ENCODE measurements at places on chromosomes 11 and 22.
A peak's percentile ranks its signal among the peaks of the same experiment; 100 is the strongest.

DNA sequence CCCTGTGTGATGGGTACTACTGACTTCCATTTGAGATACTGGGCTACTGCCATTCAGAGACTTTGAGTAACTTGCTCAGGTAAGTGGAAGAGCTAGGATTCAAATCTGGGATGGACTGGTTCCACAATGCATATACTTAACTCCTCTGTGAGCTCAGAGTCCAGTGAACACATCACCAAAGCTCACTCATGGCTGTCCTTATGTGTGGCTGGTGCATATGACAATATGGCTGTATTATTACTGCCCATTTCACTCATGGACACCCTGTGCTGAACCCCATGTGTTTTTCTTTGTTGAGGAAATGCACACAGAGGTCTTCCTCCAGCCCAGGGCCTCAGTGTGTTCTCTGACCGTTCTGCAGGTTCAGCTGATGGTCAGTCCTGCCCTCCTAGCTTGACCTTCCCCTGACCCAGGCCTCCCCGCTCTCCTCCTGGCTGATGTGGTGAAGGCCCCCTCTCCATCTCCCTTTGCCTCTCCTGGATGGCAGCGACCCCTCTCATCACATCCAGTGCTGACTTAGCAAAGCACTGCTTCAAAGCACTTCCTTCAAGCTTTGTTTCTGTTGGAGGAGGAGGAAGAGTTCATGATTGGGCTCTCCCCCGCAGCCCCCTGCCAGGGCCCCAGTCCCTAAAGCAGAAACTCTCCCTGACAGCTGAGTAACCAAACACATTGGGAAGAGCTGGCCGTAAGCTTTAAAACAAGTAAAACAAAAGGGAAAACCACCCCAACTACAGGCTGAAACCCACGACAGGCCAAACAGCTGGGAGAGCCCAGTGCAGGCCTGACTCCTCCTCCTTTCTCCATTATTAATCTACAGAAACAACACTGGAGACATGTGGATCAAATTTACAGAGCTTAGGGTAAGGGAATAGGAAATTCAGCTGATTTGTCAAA is 101.2 kb downstream of the NAT10 start:
- DNase-seq, result no peak

DNA sequence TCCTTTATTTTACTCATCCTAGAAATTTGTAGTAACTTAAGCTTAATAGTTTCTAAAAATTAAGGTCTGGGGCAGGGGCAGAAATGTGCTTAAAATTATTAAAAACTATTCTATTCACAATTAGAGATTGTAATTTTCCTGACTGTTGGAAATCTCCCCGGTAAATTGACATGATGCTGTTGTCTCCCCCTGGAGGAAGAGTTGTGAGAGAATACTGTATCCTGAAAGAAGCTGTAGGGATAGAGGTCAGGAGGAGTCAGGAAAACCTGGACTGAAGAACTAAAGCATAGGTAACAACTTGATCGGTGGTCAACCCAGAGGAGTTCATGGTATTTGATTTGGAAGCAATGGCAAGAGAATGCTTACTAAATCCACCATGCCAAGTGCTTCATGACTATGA is 16.2 kb upstream of the ESAM start:
- no peak for DNase-seq

- DNase-seq, result no peak
These were observed 40.8 kb downstream of the RTN4R start for GRCh38 chr22:20227363-20227762.

- peak; percentile 7 for DNase-seq
These were observed 5.9 kb upstream of the MRGPRG start for GRCh38 chr11:3224401-3225057.

- DNase-seq, result no peak
These were observed 638 bp upstream of the TENM4 start for GRCh38 chr11:79441461-79441875.

- no peak for DNase-seq
These were observed 12.3 kb downstream of the PDGFD start for GRCh38 chr11:104151404-104152204.

DNA sequence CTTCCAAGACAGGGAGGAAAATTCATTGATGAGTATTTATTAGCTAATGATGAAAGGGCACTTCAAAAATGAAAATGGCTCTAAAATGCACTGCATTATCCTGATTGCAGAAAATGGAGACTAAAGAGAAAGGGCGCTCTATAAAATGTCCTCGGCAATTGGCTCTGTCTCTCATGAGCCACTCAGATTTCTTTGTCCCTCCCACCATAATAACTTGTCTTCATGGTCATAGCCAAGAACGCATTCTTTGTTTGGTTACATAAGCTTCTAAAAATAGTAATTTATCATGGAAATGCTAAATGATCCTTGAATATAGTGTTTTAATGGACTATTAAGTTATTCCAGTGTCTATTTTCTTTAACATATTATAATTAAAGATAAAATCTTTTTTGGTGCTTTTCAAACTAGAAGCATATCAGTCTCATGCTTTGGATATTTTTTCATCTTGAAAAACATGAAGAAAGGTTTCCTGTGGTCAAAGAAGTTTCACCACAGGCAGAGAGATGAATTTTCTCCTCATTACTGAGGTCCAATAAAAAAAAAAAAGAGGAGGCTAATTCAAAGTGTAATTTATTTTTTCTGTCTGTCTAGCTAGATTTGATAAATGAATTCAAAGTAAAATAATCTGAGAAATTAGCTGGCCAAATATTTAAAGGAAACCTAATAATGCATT is 238.1 kb upstream of the BLID start:
- no peak for DNase-seq

DNA sequence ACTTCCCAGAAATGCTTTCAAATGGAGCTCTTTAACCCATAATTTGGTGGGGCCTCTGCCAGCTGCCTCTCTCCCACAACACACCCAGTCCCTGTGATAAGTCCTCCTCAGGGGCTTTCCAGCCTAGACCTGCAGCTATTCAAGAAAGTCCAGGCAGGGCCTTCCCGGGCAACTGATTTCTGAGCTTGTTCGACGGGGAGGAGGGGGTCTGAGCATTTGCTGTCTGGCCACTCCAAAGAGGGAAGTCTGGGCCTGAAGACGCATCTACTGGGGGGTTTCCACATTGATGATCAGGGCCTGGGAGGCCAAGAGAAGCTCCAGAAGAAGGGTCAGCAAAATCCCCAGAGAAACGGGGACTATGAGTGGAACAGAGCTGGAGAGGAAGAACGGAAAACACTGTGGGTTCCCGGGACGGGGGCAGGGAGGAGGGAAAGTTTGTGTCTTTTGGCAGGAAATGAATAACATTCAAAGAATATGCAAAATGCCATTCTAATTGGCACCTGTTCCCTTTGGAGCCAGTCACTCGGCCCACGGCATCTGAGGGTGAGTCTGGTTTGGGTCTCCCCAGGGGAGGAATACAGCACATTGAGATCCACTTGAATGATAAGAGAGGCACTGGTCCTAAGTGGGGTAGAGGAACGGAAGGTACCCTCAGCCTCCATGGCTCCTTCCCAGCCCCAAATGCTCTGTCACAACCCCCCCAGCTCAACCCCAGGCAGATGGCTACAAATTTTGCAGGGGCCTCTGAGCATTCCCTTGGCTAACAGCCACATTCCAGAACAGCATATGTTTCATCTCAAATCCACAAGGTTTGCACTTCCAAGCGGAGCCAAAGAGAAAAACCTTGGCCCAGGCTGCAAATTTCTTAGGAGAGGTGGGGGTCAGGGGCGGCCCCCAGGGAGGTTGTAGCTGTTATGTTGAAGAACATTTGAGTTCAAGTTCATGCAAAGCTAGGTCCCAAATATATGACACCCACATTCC is 72.0 kb downstream of the RPUSD4 start:
- DNase-seq, result no peak

GRCh38 chr22:27223317-27224177 is 566.2 kb downstream of the MIAT start:
- DNase-seq, result no peak

DNA sequence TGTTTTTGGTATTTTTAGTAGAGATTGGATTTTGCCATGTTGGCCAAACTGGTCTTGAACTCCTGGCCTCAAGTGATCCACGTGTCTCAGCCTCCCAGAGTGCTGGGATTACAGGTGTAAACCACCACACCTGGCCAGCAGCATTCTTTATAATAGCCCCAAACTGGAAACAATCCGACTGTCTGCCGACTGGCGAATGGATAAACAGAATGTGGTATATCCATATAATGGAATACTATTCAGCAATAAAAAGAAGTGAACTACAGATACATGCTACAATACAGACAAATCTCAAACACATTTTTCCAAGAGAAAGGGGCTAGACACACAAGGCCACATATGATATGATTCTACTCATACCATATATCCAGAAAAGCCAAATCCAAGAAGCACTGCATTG is 151.3 kb downstream of the ST3GAL4 start:
- no peak for DNase-seq

DNA sequence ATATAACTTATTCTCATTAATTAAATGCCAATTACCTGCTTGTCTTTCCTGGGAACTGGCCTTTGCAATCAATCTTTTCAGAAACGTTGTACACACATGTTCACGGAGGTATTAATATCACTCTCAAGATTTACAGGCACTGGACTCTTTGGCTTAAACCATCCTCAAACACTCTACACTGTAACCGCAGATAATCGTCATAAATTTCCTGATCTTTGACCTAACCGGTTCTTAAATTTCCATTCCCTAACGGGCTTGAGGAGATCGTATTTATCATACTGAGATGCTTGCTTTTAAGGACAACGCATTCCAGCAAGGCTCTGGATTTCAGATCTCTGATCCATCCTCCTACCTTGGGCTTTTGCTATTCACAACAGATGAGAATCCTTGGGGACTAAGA is 72.8 kb downstream of the ARL14EP start:
- no peak for DNase-seq

GRCh38 chr11:72439455-72439854 is 5.1 kb upstream of the CLPB start:
- no peak for DNase-seq

GRCh38 chr11:60933416-60934123 is 9.3 kb downstream of the TMEM132A start:
- no peak for DNase-seq

DNA sequence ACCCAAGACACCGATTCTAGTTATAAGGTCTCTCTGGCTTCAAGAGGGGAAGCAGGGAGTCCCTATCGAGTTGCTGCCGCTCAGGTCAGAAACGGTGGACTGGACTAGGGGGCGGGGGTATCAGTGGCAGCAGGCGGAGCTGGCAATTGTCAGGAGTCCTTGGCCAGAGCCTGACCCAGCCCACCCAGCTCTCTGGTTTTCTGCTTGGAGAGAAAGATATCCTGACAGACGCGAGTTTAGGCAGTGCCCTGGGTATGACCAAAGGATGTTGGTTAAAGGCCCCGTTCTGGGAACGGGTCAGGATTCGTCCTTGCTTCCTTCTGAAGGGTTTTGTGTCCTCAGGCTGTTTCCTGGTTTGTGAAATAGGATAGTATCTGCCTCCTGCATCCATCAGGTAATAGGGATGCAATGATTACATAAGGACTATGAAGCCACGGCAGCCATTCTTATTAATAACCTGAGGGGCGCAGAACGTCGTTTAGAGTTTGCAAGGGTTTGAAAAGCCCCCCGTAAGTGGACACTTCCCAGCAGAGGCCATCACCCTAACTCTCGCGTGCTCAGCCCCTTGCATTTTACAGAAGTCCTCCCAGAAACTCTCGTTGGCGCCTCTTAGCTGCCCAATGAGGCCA is 700 bp upstream of the DEPDC5 start:
- peak; percentile 65 for DNase-seq

DNA sequence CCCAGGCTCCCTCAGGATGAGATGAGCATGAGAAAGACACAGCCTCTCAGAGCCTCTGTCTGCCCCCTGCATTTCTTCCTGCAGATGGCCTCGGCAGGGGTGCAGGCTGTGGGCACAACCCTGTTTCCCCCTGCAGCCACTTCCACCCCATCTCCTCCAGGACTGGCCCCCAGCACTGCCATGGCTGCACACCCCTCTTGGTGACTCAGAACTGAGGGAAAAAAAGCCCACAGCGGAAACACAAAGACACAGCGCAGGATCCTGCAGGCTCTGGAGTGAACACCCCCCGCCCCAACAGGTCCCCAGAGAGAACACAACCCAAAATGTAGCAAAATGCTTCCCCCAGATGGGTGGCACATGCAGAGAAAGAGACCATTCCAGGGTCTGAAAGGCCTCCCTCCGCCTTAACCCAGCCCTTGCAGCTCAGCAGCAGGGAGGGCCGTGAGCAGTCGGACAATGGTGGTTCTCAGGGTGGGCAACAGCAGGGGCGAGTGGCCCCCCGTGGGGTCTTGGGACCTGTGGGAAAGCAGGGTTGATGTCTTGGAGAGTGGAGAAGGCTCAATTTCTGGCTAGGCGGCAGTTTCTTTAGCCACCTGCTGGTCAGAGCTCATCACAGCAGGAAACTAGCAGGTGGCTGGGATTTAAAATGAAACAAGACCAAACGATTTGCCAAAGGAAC is 8.0 kb downstream of the TUBGCP6 start:
- no peak for DNase-seq

- DNase-seq, result peak; percentile 54
These were observed 557 bp downstream of the RANGAP1 start for GRCh38 chr22:41285441-41285819.

DNA sequence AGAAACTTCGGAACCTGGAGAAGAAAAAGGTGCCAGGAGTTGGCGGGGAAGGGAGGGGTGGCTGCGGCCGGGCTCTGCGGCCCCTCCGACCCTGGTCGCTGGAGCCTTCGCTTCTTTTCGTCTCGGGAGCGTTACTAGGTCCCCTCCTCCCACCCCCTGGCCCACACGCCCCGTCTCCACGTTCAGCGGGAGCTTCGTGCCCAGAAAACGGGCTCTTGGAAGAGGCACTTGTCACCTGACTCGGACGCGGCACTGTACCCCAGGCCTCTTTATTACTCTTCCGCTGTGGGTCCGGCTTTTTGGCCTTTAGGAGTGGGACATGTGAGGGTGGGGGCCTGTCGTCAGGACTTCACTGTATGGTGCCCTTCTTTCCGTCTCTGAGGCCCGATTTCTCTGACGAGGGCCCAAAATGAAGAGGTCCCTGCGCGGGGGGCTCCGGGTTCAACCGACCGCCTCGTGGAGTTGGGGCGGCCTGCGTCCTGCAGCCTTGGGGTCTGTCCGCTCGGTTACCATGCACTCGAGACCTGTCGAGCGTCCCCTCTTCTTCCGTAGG is 1.2 kb downstream of the CAPRIN1 start:
- DNase-seq, result peak; percentile 28

DNA sequence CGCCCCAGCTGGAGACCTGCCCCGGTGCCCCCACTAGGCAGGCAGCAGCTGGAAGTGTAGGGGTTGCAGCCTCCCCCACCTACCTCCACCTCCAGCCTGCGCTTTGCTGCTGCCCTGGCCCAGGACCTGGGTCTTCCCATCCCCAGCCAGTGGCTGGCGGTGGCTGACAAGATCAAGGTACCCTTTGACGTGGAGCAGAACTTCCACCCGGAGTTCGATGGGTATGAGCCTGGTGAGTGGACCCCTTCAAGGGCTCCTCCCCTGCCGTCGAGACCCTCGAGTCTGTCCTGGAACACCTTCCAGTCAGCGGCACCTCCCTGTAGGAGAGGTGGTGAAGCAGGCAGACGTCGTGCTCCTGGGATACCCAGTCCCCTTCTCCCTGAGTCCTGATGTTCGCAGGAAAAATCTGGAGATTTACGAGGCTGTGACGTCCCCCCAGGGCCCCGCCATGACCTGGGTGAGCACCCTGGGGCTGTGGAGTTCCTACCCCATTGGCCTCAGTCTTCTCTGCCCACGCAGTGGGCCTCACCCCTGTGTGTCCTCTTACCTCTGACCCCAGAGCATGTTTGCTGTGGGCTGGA is 4.4 kb downstream of the PGGHG start:
- DNase-seq, result no peak
